ENCODE measurements at places on chromosomes 12 and 14. TPM values are rescaled to one million over a fixed set of nuclear protein-coding genes. Genes with fewer than 3 reads are reported as not detected.

DNA sequence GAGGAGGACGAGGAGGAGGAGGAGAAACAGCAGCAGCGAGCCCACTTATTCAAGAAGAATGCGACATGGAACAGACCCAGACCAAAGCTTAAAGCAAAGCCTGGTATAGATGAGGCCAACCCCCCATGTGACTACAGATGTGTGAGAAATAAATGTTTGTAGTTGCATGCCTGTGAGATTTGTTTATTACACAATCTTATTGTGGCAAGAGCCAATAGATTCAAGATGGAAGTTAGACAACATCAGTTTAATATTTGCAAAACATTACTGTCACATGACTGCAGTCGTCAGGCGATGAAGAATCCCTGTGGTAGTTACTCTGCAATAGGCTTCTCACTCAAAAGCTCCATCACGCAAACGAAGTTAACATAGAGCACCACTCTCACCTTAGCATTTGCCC, 17.2 kb upstream of the SLC35F4 start:
- DNase-seq, result no peak

- no peak for DNase-seq
Observed at GRCh38 chr12:104290320-104290719, 13.2 kb upstream of the EID3 start.

GRCh38 chr12:120265473-120266179, at the start of gene PXN:
TSS of gene PXN (minus strand) at chr12:120265730. CDS start at chr12:120265629, 101 bp downstream.
- peak; percentile 95 for DNase-seq

- no peak for DNase-seq
Observed at GRCh38 chr12:111218499-111218898, 150.4 kb downstream of the PHETA1 start.

- no peak for DNase-seq
Observed at GRCh38 chr12:131948166-131948712, 1.5 kb upstream of the EP400 start.

Gene CINP
- total RNA-seq, result 29.5 TPM

DNA sequence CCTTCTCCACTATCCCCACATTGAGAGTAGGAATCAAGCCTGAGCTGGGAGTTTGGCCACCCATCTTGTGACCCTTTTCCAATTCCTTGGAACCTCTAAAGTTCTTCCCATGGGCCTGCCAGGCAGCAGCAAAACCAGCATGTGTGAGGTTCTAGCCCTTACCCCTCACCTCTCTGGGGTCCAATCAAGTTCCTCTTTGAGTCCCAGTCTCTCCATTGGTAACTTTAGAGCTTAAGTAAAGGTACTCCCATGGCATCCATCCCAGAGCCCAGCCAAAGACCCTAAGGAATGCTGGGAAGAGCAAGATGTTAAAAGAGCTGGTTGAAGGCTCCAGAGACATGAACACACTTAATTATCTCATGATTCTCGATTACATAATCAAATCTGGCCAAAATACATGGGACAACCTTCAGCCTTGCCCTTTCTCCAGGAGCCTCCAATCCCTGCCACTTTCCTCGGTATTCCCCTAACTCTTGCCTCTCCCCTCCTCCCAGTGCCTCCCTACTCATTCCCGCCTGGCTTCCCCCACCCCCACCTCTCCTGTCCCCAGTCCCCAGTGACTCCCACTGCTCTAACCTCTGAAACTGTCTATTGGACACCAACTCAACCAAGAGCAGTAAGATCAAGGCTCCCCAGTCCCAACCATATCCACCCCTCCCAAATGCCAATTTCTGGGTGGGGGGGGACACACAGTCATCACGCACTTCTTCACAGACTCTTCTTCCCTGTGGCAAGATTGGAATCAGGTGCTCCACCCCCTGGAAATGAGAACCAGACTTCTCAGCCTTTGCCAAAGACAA, 4.8 kb upstream of the TNS2 start:
- no peak for DNase-seq

GRCh38 chr12:85617307-85618091, 218.7 kb downstream of the RASSF9 start:
- DNase-seq, result no peak

- DNase-seq, result no peak
Observed at GRCh38 chr14:75041613-75042012, 9.7 kb downstream of the MLH3 start.

DNA sequence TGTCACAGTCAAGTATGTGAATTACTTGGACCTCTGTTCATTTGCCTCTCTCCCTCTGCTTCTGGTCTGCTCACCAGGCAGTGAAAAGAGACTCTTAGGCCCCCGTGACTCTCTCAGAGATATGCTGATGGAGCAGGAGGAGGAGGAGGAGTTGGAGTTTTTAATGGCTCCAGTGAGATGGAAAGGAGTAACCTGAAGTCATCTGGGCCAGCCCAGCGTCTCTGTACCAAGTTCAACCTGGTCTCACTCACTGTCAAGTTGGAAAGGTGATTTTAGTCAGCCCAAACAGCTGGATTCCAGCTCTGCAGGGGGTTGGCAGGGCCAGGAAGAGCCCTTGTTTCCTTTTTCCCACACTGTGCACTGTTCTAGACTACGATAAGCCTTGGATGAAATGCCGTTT, 48.6 kb downstream of the SH2B3 start:
- DNase-seq, result peak; percentile 37

GRCh38 chr12:100688451-100688864, 106.1 kb upstream of the ANO4 start:
- no peak for DNase-seq

Gene A2ML1
- total RNA-seq, result 26.0 TPM

- DNase-seq, result no peak
Observed at GRCh38 chr12:2180737-2181082, 127.9 kb downstream of the CACNA1C start.

Gene ADAM20
- 0.85 TPM for total RNA-seq

Gene BIN2
- 0.19 TPM for total RNA-seq

DNA sequence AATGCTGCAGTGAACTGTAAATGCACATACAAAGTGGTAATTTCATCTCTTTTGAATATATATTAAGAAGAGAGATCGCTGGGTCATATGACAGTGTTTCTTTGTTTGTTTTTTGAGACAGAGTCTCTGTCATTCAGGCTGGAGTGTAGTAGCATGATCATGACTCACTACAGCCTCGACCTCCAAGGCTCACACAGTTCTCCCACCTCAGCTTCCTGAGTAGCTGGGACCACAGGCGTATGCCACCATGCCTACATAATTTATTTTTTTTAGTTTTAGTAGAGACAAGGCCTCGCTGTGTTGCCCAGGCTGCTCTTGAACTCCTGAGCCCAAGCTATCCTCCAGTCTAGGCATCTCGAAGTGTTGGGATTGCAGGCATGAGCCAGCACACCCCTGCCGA, 62.4 kb upstream of the ACSS3 start:
- DNase-seq, result no peak

Gene TDRD9
- not detected for total RNA-seq

Gene OR6C2
- total RNA-seq, result not detected

DNA sequence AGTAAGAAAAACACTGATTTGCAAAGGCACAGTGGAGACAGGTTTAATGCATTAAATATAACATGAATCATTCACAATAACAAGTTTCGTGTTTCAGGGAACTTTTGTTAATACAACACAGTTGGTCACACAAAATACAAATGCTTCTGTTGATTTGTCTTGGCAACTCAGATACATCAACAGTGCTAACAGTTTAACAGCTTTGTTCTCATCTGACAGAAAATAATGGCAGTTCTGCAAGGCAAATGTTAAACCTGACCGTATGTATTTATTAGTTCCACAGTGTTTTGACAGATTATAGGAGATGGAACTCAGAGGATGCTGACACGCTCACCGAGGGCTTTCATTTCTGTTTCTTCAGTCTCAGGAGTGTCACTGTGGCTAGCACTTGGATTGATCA, 350.7 kb downstream of the PRKD1 start:
- no peak for DNase-seq

- no peak for DNase-seq
Observed at GRCh38 chr12:45962553-45963325, 27.6 kb downstream of the SCAF11 start.

- no peak for DNase-seq
Observed at GRCh38 chr12:18224745-18225144, 36.6 kb upstream of the PIK3C2G start.

DNA sequence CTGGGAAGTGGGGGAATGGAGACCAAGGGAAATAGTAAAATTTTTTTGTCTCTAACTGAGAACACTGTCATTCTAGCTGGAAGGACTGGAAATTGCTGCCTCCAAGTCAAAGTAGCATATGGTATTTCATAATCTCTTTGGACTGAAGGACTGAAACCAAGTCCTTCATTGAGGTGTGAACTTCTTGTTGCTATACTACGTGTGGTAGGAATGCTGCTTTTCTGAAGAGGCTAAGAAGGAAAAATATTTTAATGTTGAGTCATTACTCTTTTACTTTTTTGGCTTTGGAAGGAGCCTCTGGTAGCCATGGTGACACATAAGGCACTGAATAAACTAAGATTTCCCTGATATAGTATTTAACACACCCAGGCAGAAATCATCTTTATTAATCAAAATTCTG, 465.4 kb downstream of the NPAS3 start:
- no peak for DNase-seq

Gene CFAP54
- total RNA-seq, result 0.93 TPM

- DNase-seq, result no peak
Observed at GRCh38 chr14:93591506-93591905, 160.8 kb downstream of the UNC79 start.

DNA sequence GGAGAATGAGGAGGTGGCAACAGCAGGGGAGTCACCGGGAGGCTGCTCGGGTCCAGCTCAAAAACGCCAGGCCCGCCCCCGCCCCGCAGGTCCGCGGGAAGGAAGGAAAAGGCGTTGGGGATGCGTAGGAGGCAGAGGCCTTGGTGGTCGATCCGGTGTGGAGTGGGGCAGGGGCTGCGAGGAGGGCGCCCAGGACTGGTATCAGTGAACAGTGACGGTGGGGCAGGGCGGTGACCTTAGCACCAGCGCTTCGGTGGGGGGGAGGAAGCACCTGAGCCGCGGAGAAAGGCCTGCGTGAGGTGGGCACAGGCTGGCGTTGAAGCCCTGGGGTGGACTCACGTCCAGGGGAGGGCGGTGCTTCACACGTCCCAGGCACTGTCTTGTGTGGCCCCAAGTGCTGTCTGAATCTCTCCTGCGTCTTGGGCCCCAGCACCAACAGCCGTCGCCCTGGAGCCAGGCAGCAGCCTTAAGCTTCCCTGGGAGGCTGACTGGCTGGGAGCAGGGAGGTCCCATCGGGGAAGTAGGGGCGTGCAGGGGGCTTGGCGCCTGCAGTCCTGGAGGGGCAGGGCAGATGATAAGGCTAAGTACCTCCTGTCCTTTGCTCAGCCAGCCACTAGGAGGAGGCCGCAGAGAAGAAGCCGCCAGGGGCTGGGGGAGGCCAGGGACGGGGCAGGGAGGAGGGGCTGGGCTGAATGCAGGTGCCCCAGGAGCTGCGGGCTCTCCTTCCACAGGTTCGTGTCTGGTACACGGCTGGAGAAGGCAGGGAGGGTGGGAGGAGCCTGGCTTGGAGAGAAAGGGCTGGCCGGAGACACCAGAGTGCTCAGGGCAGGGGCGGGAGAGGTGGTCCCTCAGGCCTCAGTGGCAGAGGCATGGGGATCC, 26.5 kb downstream of the ZBTB42 start:
- DNase-seq, result no peak

GRCh38 chr12:123879101-123879500, 93.5 kb downstream of the CCDC92 start:
- DNase-seq, result no peak

Gene VEZT
- 58.6 TPM for total RNA-seq

GRCh38 chr12:121770388-121770787, 23.1 kb downstream of the RHOF start:
- no peak for DNase-seq

DNA sequence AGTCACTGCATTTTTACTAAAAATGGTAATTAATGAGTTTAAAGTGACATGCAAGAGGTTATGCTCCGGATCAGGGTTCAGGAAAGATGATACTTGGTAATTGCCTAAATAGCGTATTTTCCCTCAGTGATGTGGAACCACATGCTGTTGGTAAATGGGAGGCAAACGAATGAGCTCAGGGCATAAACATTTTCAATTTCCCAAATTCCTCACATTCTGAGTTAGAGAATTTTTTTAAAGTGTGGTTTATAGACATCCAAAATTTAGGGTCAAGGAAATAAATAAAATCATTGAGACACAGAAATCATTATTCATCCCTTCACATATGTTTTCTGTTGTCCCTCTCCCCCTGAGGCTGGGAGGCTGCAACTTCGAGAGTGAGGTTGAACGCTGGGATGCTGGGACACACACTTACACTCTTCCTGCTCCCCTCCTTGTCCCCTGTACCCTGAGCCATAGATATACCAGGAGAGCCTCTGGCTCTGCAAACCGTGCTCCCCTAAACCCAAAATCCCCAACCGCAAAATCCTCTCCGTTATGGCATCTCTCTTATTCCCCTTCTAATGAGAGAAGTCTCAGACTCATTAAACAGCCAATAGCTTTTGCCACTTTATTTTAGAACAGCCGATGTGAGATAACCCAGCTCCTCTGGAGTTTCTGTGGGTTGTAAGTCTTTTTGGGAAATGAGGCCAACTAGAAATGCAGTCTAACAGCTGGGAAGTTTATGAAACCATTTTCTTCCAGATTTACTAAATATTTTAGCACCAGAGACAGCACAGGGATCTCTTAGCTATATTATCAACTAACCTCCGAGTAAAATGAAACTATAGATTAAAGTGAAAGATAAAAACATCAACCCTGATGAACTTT, 21.4 kb upstream of the ADGRD1 start:
- DNase-seq, result no peak

Gene LRRC10
- not detected for total RNA-seq

Gene MYL2
- not detected for total RNA-seq

Gene ZNF140
- 20.7 TPM for total RNA-seq
